ENCODE measurements at places on chromosomes 2 and 18. TPM values are rescaled to one million over a fixed set of nuclear protein-coding genes. Genes with fewer than 3 reads are reported as not detected.

LIMS3 gene
- 2.0 TPM for total RNA-seq

ANKRD39 gene
- total RNA-seq: 10.6 TPM

TFCP2L1 gene
- total RNA-seq: 68.4 TPM

L3MBTL4 gene
- total RNA-seq: 10.7 TPM

MRPL53 gene
- 38.5 TPM for total RNA-seq

EVA1A gene
- 34.6 TPM for total RNA-seq

UGT1A5 gene
- total RNA-seq: not detected

KLHL29 gene
- 11.2 TPM for total RNA-seq

SCN2A gene
- total RNA-seq: 2.7 TPM

KCNJ13 gene
- 1.8 TPM for total RNA-seq

DUSP11 gene
- total RNA-seq: 40.6 TPM

SLC4A5 gene
- 8.4 TPM for total RNA-seq

UXS1 gene
- 67.4 TPM for total RNA-seq

HOXD12 gene
- 0.23 TPM for total RNA-seq

HOXD10 gene
- total RNA-seq: 86.1 TPM

CNTNAP5 gene
- 0.58 TPM for total RNA-seq

MAPRE3 gene
- 7.0 TPM for total RNA-seq

C2orf78 gene
- not detected for total RNA-seq

TIMM21 gene
- total RNA-seq: 29.6 TPM

DOK6 gene
- 15.8 TPM for total RNA-seq

UGT1A4 gene
- total RNA-seq: 0.29 TPM

ATP6V1C2 gene
- total RNA-seq: 7.6 TPM

BOLL gene
- 0.23 TPM for total RNA-seq

CPO gene
- total RNA-seq: not detected

Measured in metanephros (tissue), 2 donors.